ENCODE measurements at places on chromosomes 12 and 14. TPM values are rescaled to one million over a fixed set of nuclear protein-coding genes. Genes with fewer than 3 reads are reported as not detected.

DNA sequence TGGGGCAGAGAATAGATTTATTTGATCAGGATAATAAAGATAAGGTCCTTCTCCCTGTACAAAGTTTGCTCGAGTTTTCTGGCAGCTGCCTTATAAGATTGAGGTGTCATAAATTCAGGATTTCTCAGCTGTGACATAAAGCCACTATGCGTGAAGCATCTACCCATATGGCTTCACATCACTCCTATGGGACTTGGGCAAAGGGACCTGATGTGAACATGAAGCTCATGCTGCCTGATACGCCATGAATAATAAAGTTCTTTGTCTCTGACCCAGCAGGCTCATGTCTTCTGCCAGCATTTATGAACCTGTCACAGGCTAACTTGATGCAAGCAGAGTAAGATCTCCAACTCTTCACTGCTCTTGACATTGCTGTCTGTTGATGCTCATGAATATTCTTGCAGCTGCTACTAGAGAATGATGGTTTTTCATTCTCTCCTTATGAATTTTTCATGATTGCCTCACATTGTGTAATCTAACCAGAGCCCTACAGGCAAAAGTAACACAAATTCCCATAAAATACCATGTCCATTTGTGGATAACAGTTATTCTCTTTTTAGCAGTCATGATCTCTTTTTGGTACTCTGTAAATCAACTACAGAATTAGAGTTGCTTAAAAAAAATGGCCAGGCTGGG is 49.0 kb upstream of the CPNE8 start:
- no peak for DNase-seq

RHOF gene
- total RNA-seq, result 107 TPM

SOX5 gene
- total RNA-seq, result 2.1 TPM

DNA sequence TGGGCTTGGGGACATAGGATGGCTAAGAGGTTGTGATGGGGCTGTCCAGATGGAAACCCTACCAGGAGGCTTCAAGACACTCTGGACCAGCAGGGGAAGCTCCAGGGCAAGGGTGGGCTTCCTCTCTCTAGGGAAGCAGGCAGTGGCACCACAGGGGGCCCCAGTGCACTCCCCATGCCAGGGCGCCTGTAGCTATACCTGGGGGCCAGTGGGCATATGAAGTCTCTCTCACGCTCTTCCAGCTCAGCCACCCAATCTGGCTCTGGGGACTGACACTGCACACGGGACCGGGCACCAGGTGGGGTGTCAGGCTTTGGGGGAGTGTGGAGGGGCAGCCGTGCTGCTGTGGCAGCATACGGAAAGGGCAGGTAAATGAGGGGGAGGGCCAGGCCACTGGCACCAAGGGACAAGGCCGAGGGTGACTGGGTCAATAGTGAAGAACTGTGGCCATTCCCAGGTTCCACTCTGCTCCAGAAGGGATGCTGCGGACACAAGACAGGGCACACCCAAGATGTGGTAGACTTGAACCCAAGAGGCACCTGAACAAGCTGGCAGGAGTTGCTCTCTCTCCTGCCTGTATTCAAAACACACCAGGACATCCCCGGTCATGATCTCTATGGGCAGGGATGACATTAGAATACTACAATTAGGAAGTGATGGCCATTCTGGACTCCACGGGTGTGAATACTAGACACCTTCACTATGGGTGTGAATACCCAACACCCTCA is 27.5 kb downstream of the RFLNA start:
- no peak for DNase-seq

GRCh38 chr12:27996761-27997160 is 24.2 kb upstream of the PTHLH start:
- no peak for DNase-seq

GRCh38 chr14:65356327-65356836 is 56.1 kb upstream of the FUT8 start:
- DNase-seq, result peak; percentile 77

DNA sequence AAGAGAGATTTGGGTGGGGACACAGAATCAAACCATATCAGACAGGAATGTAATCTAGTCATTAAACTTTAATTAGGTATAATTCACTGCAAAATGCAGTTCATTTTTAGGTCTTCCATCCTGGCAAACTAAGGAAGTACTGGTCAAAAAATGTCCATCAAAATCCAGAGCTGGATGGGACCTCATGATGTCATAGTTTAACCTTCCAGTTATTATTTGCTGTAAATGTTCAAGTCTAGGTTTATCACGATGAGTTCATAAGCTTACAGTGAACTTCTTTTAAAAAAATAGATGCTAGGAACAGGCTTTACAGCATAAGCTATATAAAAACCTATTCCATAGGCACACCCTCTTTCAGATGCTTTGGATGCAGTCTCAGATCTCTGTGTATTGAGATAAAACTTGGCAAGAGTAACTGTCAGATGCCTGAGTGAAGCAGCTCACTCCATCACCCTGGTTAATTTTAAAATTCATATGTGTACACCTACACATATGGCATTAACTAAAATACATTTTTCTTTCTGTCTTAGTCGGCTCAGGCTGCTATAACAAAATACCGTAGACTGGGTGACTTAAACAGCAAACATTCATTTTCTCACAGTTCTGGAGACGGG is 7.9 kb downstream of the SSPN start:
- DNase-seq, result no peak

DNA sequence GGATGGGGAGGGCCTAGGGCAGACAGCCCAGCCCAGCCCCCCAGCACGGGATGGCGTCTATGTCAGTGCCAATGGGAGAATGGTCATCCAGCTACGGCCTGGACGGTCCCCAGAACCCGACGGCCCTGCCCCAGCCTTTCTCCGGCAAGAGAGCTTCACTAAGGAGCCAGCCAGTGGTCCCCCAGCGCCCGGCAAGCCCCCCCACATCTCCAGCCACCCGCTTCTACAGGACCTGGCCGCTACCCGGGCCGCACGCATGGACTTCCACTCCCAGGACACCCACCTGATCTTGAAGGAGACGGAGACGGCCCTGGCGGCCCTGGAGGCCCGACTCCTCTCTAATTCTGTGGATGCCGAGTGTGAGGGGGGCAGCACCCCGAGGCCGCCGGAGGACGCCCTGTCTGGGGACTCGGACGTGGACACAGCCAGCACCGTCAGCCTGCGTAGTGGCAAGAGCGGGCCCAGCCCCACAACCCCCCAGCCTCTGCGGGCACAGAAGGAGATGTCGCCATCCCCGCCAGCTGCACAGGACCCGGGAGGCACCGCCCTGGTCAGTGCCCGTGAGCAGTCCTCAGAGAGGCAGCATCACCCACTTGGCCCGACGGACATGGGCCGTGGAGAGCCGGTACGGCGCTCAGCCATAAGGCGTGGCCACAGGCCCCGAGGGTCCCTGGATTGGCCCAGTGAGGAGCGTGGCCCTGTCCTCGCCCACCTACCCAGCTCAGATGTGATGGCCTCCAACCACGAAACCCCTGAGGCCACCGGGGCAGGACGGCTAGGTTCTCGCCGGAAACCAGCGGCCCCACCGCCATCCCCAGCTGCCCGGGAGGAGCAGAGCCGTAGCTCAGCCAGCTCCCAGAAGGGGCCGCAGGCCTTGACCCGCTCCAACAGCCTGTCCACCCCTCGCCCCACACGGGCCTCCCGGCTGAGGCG is 21.9 kb downstream of the CEP170B start:
- no peak for DNase-seq

SP7 gene
- not detected for total RNA-seq

GRCh38 chr12:18422871-18423270 is 161.6 kb downstream of the PIK3C2G start:
- DNase-seq, result no peak

DNA sequence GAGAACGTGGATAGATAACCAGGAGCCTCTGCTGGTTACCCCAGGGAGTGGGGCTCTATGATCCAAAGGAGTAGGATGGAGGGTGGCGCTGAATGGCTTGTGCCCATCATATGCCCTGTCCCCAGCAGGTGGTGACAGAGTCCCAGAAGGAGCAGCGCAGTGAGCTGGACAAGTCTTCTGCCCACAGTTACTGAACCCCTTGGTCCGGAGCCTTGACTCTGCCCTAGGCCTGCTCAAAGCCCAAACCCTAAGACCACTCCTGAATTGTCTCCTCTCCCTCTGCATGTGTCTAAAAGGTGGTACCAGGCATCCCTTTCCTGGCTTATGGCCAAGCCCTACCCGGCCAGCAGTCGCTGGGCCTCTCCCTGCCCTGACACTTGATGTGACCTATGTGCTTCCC is 3.2 kb downstream of the PRPH start:
- DNase-seq, result no peak

All from activated CD4-positive, alpha-beta T cell treated with anti-CD3 and anti-CD28 coated beads, Interleukin-2, amount 10 ng/mL, durations not matched to agents 24 days and 14 days (primary cell).